ENCODE measurements at places on chromosomes 1 and 21.
A peak's percentile ranks its signal among the peaks of the same experiment; 100 is the strongest.

DNA sequence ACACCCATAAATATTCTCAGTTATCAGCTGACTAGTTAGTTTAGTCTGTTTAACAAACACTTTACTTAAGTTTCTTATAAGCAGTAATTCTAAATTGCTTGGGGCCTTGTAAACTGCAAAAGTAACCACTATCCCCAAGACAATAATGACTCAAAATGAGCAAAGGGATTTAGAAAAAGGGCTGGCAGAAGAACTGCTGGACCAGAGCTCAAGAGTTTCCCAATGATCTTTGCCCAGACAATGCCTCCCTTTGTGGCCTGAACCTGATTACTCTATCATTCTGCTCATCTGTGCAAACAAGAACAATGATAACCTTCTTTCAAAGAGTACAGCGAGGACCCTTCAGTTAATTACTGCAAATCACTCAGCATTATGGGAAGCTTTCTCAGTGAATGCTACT lies 123.5 kb downstream of the TIAM1 start:
- DNase-seq = peak; percentile 26

GRCh38 chr1:201020721-201021629 lies 2.5 kb downstream of the KIF21B start:
- no peak for DNase-seq

DNA sequence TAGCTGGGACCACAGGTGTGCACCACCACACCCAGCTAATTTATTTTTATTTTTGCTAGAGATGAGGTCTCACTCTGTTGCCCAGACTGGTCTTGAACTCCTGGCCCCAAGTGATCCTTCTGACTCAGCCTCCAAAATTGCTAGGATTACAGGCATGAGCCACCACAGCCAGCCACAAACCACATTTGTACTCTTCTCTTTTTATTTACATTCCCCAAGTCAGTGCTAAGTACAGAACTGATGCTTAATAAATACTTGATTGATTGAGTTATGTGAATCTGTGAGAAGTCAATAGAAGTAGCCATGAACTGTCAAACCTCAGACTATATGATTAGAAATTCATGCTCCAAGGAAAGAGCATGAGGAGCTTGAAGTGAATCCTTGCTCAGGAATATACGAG lies 48.5 kb upstream of the S1PR1 start:
- DNase-seq = no peak

GRCh38 chr1:119312500-119312899 lies 56.1 kb upstream of the HAO2 start:
- DNase-seq = no peak

DNA sequence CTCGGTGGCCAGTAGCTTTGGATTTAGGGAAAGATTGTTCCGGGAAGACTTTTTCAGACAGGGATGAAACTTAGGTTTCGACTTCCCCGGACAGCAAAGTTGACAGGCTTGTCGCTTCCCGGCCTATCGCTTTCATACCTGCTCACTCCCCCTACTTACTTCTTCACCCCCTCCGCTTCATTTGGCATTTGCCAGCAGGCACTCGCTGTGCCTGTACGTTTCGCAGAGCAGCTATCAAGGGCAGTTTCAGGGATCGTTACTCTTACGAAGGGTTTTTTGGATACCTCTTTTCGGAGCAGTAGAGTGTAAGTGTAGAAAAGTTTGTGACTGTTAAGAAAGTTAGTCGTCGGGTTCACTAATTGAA lies 393 bp downstream of the BLZF1 start:
- DNase-seq = no peak

DNA sequence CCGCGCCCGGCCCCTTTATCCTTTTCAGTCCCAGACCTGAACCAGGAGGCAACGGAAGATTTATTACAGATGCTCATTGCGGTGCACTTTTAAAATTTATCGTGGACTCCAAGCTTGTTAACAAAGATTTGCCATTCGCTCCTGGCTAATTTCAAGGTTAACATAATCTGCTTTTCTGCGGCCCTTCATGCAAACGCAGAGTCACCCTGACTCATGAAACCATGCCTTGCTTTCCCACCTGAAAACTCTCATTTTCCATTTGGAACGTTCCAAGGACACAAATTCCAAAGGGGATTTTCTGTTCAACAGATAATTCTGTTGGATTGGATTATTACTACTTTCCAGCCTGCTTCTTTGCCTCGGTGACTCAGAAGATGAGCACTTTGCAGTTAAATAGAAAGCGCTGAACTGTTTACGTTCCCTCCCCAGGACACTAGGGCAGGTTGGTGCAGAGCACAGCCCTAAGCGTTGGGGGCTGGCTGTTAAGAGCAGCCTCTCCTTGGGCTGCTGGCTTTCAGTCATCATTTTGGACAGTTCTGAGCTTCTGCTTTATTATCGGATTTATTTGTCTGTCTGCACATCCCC lies 51.1 kb downstream of the CD247 start:
- no peak for DNase-seq

DNA sequence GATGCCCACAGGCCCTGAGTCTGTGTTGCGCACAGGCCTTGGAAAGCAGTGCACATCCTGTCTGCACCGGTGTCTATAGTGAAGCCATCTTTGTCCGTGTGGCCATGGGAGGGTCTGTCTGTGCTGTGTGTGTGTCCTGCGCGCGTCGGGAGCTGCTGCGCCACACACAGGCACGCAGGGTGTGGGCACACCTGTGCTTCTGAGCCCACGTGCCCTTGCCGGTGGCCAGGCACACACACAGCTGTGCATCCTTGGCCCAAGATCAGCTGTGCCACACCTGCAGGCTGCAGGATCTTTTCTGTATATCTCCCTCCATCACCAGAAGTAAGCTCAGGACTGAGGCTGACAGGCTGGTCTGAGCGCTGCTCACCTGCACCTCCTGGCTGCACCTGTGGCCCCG lies 3.2 kb upstream of the SAMD11 start:
- DNase-seq = no peak

- no peak for DNase-seq
Observed at GRCh38 chr1:189141056-189141455, 1336.6 kb downstream of the BRINP3 start.

DNA sequence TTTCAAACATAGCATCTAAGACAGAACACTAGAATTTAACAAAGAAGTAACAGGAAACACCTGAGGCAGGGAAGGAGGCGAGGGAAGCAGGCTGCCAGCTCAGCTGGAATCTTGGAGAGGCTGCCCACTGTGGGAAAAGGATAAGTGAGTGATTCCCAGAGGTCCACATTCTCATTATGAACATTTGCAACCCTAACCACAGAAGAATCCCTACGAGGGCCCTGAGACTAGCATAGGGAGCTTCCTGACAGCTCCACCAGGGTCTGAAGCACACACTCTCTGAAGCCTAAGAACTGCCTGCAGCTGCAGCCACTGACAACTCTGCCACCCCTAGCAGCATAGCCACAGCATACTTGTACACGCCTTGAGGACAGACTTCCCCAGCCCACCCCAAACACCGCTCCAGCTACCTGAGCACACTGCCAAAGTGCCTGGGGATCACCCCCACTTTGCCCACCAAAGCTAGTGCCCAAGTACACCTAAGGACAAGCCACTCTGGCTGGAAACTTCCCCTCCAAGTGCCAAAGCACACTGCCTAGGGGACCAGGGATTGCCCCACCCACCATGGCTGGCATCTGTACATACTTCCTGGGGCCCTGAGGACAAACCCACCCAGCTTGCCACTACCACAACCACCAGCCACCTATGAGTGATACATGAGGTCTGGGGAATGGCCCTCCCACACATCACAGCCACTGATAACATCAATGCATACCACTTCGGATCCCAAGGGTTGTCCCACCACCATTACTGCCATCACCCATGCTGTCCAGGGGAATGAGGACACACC lies 76.6 kb upstream of the GUCA2A start:
- DNase-seq = no peak

DNA sequence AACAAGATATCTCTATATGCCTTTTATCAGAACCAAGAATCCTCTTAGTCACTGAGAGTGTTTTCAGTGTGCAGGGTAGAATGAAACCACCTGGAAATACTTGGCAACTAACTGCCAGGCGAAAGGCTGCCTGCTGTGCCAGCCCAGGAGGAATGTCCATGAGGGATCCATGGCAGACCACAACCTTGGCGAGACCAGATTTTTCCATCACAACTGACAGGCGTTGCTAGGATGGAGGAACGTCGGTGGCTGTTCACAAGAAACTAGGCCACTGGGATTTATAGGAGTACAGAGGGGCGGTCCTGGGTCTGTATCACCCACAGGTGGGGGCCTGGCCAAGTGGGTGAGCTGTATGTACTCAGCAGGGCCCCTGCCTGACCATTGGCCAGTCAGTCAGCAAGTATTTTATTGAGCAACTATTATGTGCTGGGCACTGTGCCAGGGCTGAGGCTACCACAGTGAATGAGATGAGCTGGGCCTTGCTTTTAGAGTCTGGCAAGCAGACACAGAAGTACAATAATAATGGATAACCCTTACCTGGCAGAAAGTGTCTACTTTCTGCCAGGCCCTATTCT lies 199.4 kb downstream of the FOXD2 start:
- DNase-seq = no peak

All from T1000 (cell line).